ENCODE measurements at places on chromosomes 4 and X.

GRCh38 chrX:130836447-130836846 lies 66.6 kb downstream of the ENOX2 start:
- DNase-seq: no peak
- no peak overlapping the region for H3K4me3 ChIP-seq
- no peaks in the 10 kb centered on the region for H3K36me3 ChIP-seq

- no peaks in the 10 kb centered on the region for H3K36me3 ChIP-seq
- no peaks in the 10 kb centered on the region for H3K4me1 ChIP-seq
- no peak overlapping the region for H3K4me3 ChIP-seq
- H3K27me3 ChIP-seq: no peaks in the 10 kb centered on the region
- DNase-seq: no peak
- no peak overlapping the region for H3K27ac ChIP-seq
Measured at GRCh38 chr4:164488114-164488513, 265.8 kb upstream of the SMIM31 start.

DNA sequence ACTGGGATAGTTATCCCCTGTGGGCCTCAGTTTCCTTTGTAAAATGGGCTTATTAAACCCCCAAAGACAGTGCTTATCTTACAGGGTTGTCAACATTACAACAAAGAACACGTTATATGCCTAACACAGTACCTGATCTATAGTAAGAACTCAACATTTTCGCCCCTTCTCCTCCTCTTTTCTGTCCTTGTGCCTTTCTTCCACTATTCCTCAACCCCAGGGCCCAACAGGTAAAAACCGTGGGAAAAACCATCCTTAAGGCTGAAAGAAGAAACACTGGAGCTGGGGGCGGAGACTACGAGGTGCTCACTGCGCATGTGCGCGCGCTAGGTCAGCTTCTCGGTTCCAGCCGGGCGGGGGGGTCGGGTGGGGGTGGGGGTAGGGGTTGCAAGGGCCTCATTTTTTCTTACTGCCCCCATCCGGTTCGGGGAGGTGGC lies 426 bp upstream of the XIAP start:
- no peak for DNase-seq
- H3K36me3 ChIP-seq: no peaks in the 10 kb centered on the region
- peaks cover 4% of the 10 kb centered on the region for H3K4me1 ChIP-seq

DNA sequence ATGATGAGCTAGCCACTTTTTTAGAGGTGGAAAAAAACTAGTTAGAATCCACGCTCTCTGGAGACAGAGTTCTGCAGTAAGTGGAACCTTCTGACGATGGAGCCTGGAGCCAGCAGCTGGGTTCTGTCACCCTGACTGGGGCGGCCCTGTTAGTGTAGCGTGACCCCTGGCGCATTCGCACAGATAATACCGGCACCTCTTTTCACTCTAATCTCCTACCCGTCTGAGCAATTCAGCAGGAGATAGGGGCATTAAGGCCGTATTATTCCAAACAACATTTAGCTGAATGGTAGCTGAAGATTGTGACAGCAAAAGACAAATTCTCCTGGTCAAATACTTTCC lies 292.6 kb downstream of the FBXO8 start:
- H3K4me1 ChIP-seq: no peaks in the 10 kb centered on the region
- DNase-seq: no peak
- H3K36me3 ChIP-seq: no peaks in the 10 kb centered on the region
- no peak overlapping the region for H3K4me3 ChIP-seq
- H3K27me3 ChIP-seq: no peaks in the 10 kb centered on the region

GRCh38 chr4:173332963-173333657 lies 1.0 kb downstream of the HMGB2 start:
- H3K4me1 ChIP-seq: peaks cover 24% of the 10 kb centered on the region
- H3K36me3 ChIP-seq: peaks cover 4% of the 10 kb centered on the region
- DNase-seq: peak; percentile 45
- H3K27ac ChIP-seq: peak overlapping the region; percentile 88

- H3K36me3 ChIP-seq: no peaks in the 10 kb centered on the region
- H3K27me3 ChIP-seq: no peaks in the 10 kb centered on the region
- H3K4me3 ChIP-seq: no peak overlapping the region
Measured at GRCh38 chrX:56248492-56248891, 16.3 kb downstream of the KLF8 start.
